CD8-positive, alpha-beta memory T cell (primary cell): ENCODE measurements at places on chromosomes 7 and 10.

DNA sequence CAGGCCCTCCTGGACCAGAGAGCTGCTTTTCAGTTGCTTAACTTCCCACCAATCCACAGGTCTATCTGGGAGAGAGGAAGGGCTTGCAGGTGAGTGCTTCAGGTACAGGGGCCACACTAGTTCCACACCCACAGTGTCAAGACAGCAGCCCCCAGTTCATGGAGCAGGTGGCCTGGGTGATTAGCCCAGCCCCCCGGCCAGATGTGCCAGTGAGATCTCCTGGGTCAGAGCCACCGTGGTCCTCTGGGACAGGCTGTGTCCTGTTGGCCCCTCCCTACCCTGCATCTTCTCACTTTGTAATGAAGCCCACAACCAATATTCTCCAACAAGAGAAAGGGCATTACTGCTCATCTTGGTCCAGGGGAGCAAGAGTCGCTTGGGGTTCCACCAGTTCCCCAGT lies 30.6 kb downstream of the DRGX start:
- no peak for DNase-seq

GRCh38 chr10:14447094-14447839 lies 116.5 kb upstream of the FRMD4A start:
- no peak for DNase-seq

GRCh38 chr7:51702673-51703072 lies 386.1 kb upstream of the COBL start:
- DNase-seq = no peak

GRCh38 chr7:131212114-131212513 lies 115.6 kb upstream of the MKLN1 start:
- no peak for DNase-seq

DNA sequence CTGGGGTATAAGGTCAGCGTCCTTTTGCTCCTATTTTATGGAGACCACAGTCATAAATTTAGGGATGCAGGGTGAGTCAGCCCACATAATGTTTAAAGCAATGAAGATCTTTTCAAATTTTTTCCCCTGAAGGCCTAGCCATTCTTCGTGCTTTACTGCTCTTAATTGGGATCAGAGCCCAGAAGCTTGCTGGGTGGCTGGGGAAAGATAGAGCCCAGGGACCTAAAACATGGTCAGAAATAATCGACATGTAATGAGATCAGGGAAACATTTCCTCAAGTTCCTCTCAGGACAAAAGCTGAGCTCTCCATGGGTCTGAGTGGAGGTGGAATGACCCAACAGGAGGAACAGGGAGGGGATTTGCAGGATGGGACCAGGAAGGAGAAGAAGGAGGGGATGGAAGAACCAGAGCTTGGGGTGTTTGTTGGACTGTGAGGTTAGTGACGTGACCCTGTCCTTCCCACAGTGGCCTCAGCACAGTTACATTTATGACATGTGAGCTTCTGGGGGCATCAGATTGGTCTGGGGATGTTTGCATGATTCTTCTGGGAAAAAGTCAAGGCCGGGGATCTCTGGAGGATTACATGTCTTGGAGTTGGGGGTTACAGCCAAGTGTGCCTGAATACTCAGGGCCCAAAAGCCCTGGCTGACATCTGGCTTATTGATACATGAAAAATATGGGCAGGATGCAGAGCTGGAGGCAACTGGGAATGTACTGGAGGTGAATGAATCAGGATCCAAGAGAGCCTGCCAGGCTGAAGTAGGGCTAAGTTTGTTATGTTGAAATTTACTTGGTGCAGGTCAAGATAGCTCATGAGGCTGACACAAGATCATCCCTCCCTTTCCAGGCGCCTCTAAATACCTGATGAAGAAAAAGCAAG lies 477.9 kb downstream of the RPS24 start:
- no peak for DNase-seq

DNA sequence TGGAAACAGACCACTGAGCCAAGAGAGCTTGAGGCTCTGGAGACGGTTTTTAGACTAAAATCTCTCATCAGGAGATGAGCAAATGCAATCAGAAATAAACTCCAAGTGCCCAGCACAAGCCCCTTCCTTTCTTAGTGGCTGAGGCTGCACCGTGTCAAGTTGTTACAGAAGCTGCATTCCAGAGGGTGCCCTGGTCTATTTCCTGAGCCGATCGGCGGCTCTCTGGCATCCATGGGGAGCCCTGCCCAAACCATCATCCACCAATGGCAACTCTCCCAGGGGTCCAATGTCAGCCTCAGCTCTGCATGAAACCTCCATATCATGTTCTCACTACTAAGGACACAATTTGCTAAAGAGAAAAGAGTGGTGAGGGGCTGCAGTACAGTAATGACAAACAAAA lies 89.6 kb downstream of the SVIL start:
- DNase-seq = no peak

GRCh38 chr7:38160003-38160571 lies 18.0 kb upstream of the STARD3NL start:
- DNase-seq = no peak

GRCh38 chr7:69768986-69769595 lies 170.8 kb downstream of the AUTS2 start:
- DNase-seq = no peak

DNA sequence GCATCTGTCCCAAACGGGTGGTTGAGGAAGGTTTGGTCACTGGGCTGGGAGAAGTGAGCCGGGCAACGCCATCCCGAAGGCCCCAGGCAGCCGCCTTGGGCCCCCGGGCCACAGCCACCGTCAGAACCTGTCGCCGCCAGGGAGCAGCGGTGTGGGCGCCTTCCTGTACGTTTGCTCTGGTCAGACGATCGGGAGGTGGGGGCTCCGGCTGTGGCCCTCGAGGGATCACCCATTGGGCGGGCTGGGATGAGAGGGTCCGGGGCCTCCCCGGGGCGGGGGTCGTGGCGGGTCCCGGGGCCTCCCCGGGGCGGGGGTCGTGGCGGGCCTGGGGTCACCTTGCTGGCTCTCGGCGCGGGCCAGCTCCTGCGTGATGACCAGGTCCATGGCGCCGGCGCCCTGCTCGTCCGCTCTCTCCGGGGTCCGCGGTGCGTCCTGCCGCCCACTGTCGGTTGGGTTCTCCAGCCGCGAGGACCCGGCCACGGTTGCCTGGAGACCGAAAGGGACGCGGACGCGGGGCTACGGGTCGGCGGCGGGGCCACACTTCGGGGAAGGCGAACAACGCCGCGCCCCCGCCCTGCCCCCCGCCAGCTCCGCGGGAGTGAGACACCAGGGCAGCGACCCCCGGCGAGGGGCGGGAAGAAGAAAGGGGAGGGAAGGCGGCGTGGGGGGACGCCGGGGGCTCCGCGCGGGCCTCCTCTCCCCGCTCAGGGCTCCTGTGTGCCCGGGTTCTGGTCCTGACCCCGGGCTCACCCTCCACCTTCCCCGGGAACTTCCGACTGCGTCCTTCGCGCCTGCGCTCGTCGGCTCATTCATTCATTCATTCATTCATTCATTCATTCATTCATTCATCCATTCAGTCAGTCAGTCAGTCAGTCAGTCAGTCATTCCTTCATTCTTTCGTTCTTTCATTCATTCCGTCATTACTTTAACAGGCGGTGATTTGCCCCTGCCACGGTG lies at the start of gene CFAP46:
CFAP46 (minus strand) TSS at position 470 of the 957 bp plus-strand sequence; CDS start at position 384, 86 bp downstream.
- DNase-seq = no peak

DNA sequence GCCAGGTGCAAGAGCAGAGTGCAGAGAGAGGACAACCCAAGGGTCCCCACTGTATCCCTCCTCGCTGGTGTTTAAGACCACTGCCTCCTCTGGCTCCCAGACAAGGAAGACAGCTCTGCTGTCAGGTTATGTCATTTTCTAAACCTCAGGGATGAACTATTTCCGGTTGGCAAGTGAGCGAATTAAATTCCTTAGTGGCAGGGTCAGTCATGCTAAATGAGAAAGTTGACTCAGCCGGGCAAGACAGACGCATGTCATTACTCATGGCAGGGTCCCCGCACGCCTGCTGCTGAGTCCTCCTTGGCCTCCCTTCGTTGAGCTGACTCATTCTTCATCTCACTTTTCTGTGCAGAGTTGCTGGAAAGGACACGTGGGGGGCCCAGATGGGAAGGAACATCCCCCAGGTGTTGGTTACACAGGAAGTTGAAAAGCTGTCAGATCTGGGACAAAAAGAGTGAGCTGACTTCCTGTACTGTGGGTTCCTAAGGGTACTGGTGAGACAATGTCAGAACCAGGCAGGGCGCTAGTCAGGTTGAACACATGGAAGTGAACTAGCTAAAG lies 47.1 kb upstream of the UCN3 start:
- peak; percentile 20 for DNase-seq

GRCh38 chr7:157088136-157088535 lies 50.6 kb upstream of the UBE3C start:
- DNase-seq = no peak
